Cortex of kidney (tissue), 1 donor: ENCODE measurements at places on chromosomes 3 and 15.

DNA sequence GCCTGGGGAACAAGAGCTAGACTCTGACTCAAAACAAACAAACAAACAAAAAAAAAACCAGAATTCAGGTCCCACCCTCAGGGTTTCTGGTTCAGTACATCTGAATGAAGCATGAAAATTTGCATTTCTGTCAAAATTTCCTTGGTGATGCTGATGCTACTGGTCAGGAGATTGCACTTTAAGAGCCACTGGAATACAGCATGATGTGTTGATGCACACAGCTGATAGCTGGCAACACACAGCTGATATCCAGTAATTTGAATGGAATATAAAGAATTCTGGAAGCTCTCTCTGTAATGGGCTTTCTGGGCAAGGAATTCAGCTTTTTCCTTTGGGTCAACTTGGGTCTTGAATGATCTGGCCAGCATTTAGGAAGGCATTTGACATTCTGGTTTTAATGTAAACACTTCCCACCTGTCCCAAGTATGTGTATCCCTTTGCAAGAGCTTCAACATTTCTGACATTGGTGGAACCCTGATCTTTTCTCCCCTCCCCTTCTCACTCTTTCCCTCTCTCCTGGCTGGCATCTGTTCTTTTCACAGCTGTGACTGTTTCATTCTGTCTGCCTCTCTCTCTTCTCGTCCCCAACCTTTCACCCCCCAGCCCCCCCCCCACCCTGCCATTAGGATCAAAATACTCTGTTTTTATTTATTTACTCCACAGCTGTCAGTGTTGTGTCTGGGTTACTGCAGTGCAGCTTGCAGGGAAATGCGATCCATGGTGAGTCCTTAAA lies 189.5 kb downstream of the TPRG1 start:
- no peak for DNase-seq

GRCh38 chr3:136842294-136842693 lies 19.7 kb upstream of the NCK1 start:
- DNase-seq, result no peak

DNA sequence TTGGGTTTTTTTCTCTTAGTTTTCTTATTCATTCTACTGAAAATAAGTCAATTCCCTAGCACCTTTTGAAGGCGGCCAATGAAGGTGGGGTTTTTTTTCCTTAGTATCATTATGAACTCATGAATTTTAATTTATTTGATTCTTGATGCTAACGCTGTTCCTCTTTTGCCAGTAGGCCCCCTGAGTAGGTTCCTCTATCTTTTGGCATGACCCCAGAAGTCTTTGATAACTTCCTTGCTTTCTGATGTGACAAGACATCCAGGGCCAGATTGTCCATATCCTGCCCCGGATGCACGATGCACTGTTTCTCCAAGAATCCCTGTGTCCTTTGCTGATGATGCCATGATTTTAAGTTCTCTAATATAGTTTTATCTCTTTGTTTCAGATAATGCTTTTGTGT lies 20.6 kb downstream of the LRRK1 start:
- DNase-seq, result no peak

GRCh38 chr3:4864503-4864902 lies 114.7 kb upstream of the BHLHE40 start:
- no peak for DNase-seq

DNA sequence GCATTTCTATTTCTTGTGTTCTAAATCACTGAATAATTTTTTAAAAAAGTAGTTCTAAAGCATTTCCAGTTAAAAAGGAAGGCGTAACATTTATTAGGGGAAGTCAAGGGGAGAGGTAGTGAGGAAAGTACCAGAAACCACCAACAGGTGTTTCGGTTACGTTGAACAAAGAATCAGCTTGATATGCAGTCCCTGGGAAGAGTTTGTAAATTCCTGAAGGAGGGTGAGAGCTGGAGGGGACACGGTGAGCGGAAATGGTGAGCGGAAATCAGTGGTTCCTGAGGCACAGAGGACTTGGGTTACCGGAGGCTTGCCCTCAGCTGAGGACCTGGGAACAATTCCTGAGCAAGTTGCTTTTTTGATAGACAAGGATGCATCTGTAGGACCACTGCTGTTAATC lies 17.8 kb downstream of the MAP2K1 start:
- DNase-seq, result no peak

GRCh38 chr15:51497806-51498205 lies 124.8 kb downstream of the DMXL2 start:
- DNase-seq, result no peak

DNA sequence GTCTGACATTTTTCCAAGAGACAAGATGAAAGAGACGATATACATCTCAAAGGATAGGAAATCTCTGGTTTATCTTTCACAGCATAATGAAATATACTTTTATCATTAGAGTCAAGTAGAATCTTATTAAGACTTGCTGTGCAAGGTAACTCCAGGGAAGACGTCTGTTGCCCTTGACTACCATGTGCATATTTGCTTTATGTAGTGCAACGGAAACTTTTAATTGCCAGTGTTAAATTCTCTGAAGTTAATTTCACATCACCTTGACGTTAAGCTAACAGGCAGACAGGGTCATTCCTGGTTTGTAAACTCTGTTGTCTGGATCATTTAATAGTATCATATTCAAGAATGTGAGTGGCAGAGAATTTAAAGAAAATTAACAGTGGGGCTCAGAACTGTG lies 82.8 kb downstream of the LRTM1 start:
- no peak for DNase-seq
